A549 treated with Mapracorat at 1 μM for 4 hours (cell line): ENCODE measurements at places on chromosomes 7 and 10. TPM values are rescaled to one million over a fixed set of nuclear protein-coding genes. Genes with fewer than 3 reads are reported as not detected.

Gene GARS1
- total RNA-seq = 121 to 162 TPM (median 136 TPM) in 5 replicates

Gene TBX20
- 1.5 to 2.5 TPM (median 2.3 TPM) in 5 replicates for total RNA-seq

Gene PTF1A
- total RNA-seq = not detected in 5 replicates

Gene HERPUD2
- total RNA-seq = 17.2 to 20.7 TPM (median 19.5 TPM) in 5 replicates

Gene PRKCQ
- 3.3 to 4.1 TPM (median 3.6 TPM) in 5 replicates for total RNA-seq

Gene TSPAN15
- 83.0 to 108 TPM (median 104 TPM) in 5 replicates for total RNA-seq

Gene MSS51
- total RNA-seq = 0.36 to 0.80 TPM (median 0.38 TPM) in 5 replicates

Gene ICA1
- 0.77 to 1.6 TPM (median 1.00 TPM) in 5 replicates for total RNA-seq

Gene EN2
- 0.54 to 1.1 TPM (median 0.86 TPM) in 5 replicates for total RNA-seq

Gene CTAGE4
- 0.05 TPM in 1 of 5 replicates, not detected in the others for total RNA-seq
